ENCODE measurements at places on chromosomes 7 and 10.

DNA sequence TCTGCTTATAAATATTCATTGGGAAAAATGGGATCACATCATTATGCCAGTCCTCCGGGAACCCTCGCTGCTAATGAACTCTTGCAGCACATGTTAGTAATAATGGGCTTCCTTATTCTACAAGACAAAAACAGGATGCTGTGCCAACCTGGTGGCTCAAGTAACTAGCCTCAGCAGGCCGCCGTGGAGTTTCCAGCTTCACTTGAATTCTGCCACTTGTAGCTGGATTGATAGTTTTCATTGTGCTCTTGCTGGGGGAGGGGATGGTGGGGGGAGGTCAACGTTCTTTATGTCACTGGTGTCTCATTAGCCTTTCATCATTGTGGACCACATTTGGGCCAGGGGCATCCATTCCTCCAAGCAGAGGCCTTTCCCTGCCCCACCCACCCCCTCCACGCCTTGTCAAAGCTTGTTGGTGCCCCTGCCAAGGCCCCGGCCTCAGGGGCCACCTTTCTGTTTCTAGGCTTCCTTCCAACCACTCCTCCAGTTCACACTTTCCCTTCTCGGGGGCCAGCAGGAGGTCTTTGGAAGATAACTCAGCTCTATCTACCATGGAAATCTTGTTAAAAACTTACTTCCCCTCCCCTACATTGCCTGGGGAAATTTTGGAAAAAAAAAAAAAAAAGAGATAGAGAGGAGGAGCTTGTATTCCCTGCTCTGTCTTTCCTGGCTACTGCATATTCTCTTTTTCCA is 153.9 kb downstream of the BMPER start:
- no peak for DNase-seq
- H3K4me1 ChIP-seq: no peaks in the 10 kb centered on the region
- no peak overlapping the region for H3K27ac ChIP-seq

DNA sequence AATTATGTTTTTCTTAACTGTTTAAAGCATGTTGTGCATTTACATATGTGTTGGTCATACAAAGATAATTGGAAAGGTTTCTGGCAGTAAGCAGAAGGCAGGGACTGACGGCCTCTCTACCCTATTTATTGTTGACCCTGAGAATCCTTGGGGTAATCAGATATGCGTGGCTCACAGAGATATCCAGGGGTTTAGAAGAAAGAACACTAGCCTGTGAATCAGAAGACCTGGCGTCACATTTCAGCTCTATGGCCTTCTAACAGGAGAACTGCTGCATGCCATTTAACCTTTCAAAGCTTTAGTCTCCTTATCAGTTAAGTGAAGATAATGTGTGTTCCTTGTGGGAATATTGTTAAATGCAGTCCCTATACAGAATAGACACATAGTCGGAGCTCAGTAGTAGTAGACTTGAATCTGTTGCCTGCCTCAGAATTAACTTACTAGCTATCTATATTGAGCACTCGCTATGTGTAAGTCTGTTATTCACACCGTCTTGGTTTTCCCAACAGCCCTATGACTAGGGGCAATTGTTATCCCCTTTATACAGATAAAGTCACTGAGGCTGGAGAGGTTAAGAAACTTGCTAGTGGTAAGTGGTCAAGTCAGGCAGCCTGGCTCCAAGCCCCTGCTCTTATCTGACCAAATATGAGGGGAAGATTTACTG is 129.6 kb upstream of the ANKRD1 start:
- H3K27ac ChIP-seq: no peak overlapping the region
- peaks cover 18% of the 10 kb centered on the region for H3K27me3 ChIP-seq
- no peak for DNase-seq
- no peak overlapping the region for H3K4me3 ChIP-seq

DNA sequence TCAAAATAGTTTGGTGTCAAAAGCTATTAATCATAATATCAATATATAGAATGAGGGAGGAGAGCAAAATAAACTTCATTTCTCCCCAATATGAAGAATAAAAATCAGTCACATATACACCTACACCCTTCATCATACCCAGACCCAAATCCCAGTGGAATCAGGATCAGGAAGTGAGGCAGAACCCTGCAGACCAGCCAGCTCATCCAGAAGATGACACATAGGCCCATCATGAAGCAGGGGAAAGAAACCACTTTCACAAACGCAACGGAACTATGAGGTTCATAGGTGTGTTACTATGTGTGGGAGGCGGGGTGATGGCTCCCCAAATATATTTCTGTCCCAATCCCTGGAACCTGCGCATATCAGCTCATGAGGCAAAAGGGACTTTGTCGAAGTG is 89.0 kb downstream of the RSU1 start:
- no peak overlapping the region for H3K27ac ChIP-seq
- no peaks in the 10 kb centered on the region for H3K27me3 ChIP-seq
- H3K36me3 ChIP-seq: peaks cover 50% of the 10 kb centered on the region
- H3K4me1 ChIP-seq: peaks cover 21% of the 10 kb centered on the region

GRCh38 chr7:27163288-27164044 is 1.9 kb downstream of the HOXA9 start:
- peaks cover 12% of the 10 kb centered on the region for H3K4me1 ChIP-seq
- H3K36me3 ChIP-seq: peaks cover 1% of the 10 kb centered on the region
- DNase-seq: no peak
- no peak overlapping the region for H3K4me3 ChIP-seq

- DNase-seq: no peak
- H3K4me1 ChIP-seq: no peaks in the 10 kb centered on the region
- H3K4me3 ChIP-seq: no peak overlapping the region
- peaks cover 31% of the 10 kb centered on the region for H3K36me3 ChIP-seq
- H3K27me3 ChIP-seq: no peaks in the 10 kb centered on the region
These were observed 17.9 kb downstream of the PITRM1 start for GRCh38 chr10:3154666-3155065.

GRCh38 chr7:130912082-130912861 is 178.3 kb upstream of the KLF14 start:
- H3K27ac ChIP-seq: peak overlapping the region; percentile 95
- DNase-seq: no peak
- peaks cover 36% of the 10 kb centered on the region for H3K36me3 ChIP-seq
- H3K4me1 ChIP-seq: peaks cover 72% of the 10 kb centered on the region
- H3K4me3 ChIP-seq: peak overlapping the region; percentile 86

- no peak overlapping the region for H3K4me3 ChIP-seq
- DNase-seq: no peak
- H3K27ac ChIP-seq: no peak overlapping the region
- no peaks in the 10 kb centered on the region for H3K36me3 ChIP-seq
These were observed 42.9 kb upstream of the MET start for GRCh38 chr7:116629051-116629463.

DNA sequence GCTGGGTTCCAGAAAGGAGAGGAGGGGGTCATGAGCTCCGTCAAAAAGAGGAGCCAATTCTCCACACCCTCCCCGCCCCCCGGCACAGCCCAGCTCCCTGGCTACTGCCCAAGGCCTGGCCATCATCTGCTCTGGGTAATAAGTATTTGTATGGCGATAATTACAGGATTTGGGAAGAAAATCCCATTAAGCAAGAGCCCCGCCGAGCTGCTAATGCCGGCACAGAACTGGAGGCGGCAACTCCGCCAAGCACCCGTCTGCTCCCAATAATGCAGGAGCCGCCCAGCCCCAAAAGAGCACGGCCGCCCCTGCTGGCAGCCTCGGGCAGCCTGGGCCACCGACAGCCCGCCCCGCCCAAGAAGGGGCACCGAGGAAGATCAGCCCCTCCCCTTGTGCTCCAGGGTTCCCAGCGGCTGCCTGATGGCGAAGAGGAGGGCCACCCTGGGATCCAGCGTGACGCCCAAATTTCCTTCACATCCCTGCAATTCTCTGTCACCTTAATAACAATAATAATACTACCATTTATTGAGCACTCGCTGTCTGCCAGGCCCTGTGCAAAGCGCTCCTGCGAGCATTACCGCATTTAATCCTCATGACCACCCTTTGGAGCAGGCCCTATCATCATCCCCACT is 5.9 kb downstream of the SLIT1 start:
- peaks cover 4% of the 10 kb centered on the region for H3K4me1 ChIP-seq
- no peak overlapping the region for H3K4me3 ChIP-seq
- no peak for DNase-seq

DNA sequence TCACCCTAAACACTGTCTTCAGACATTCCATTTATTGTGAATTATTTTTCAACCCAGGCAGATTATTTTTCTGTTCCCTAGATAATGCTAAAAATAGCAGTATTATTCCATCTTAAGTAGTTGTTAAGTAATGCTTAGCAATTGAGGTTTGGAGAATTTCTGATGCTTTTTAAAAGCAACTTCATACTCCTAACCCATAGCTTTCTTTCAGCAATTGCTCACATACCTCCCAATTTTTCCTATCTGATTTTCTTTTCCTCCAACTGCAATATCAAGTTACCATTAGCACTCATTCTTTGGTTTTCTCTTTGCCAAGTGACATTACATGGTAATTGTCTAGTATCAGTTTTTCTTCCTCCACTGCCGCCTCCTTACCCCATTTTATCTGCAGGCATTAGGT is 104.7 kb downstream of the GPR85 start:
- no peaks in the 10 kb centered on the region for H3K36me3 ChIP-seq
- no peak for DNase-seq
- no peak overlapping the region for H3K4me3 ChIP-seq
- H3K27me3 ChIP-seq: peaks cover 3% of the 10 kb centered on the region
- no peaks in the 10 kb centered on the region for H3K4me1 ChIP-seq
- H3K27ac ChIP-seq: no peak overlapping the region

DNA sequence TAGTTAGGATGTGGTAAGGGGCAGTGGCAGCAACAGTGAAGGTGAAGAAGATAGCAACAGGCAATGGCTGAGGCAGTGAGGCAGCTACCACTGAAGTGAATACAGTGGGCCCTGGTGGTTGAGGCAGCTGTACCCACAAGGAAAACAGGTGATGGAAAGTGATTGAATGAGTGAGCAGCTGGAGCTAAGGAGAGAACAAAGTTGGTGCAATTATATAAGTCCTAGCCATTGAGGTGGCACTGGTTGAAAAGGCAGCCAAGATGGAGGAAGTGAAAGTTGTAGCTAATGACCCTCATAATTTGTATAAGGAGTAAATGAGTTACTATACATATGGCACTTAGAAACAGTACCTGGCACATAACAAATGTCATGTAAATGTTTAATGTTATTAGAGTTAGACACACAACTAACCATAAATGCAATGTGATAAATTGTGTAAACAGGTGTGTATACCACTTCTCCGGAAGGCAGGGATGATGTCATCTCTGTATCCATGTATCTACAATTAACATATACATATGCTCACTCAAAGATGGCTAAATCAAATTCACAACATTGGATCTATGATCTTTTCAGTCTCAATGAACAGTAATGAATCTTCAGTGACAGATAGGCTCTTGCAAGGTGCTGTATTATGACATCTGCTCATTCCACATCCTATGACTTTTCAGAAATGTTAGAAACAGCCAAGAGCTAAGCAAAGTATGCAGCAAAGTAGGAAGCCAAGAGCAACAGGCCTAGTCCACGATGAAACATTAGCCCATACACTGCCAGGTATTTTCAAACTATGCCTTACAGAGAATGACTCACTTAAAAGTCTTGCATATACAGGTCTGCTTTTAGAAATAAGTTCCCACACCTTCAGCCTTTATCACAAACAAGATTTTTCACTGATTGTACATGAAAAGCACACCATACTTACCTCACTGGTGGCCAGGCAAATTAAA is 10.7 kb downstream of the XPNPEP1 start:
- DNase-seq: no peak
- H3K4me1 ChIP-seq: peaks cover 65% of the 10 kb centered on the region
